T-helper 2 cell (primary cell): ENCODE measurements at places on chromosomes 13 and 19.

- no peak for DNase-seq
Measured at GRCh38 chr13:31697290-31697689, 42.0 kb upstream of the RXFP2 start.

GRCh38 chr19:37309834-37310575 is 60.9 kb upstream of the ZNF527 start:
- no peak for DNase-seq

DNA sequence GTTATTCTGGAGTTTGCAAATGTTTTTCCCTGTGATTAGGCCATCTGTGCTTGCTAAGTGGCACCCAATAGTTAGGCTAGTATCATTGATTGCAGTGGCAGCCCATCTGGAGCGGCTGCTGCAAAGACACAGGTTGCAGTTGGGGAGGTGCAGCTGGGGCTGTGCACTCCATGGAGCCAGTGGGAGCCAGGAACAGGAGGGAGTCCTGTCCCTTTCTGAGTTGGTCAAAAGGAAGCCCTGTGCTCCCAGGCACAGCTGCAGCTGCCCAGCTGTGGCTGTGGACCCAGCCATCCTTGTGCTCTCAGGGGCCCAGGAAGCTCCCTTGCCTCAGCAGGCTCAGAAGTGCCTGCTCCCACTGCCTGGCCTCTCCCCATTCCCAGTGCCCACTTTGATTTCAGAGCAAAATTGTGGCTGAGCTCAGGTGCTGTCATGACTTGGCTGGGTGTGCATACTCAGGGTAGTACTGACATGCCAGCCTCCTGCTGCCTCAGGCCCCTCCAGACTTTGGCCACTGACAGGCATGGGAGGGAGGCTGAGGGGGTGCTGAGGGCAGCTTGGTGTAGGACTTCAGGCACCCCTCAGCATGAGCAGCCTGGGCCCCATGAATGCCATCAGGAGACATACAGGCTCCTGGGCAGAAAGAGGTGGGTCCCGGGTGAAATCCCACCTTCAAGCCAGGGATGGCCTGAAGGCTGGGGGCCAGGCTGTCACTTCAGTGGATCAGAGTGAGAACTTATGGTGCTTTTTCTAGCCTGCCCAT is 270.6 kb downstream of the PCDH20 start:
- no peak for DNase-seq

DNA sequence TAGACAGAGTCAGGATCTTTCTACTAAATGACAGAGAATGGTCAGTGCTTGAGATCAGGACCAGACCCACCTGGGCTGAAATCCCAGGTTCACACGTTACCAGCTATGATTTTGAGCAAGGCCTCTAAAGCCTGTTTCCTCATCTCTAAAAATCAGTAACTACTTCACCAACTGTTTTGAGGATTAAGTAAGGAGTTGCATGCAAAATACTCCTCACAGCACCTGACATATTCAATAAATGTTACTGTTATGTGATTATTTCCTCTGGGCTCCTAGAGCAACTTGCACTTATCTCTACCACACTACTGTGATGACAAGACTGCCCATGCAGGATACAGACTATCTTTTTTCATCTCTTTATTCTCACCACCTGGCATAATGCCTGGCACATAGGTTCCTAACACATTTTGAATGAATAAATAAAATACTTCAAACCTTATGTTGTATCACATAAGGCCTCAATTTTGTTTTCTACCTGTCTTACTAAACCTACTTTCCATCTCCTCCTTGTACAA is 1.8 kb downstream of the KATNAL1 start:
- no peak for DNase-seq

DNA sequence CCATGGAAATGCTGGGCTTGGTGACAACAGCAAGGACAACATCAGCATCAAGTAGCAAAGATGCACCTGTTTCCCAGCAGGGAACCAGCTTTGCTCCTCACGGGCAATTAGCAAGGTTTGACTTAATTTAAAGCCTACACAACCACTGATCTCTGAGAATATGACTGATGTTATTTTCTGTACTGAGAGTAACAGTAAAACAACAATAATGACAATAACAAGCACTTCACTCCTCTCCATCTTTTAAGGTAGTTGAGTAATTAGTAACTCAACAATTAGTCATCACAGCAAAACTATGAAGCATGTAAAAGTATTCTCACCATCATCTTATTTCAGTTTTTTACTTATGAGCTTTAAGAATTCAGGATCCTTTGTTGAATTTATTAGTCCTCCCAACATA is 37.3 kb downstream of the ENOX1 start:
- no peak for DNase-seq

DNA sequence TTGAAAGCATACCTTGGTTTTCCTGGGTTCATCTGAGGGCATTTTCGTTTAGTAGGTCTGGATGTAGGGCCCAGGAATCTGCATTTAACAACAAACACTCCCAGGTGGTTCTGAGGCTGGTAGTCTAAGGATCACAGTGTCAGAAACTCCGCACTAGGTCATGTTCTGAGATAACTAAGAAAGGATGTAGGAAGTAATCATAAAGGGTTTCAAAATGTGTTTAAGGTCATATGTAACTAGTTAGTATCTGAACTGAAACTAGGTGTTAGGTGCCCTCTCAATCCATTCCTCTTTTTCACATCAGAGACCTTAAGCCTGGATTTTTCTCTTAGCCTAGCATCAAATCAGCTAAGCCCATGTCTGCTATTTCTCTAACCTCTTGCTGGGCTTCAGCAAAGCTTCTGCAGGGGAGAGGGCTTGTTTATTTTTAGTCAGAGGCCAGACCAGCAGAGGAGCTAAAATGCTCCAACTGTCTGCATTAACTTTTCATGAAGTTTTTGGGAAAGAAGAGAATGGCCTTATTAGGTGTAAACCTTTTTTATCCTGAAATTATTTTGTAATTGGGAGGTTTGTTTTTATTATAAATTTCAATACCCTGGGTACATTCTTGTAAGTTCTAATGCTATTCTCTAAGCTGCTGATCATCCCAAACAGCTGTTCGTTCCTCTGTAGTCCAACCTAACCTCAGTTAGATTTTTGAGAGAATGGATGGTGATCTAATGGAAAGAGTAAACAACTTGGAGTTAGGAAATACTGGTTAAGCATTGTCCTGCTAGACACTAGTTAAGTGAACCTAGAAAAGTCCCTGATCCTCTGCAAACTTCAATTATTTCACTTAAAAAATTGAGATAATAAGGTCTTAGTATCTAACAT is 262.8 kb upstream of the RFC3 start:
- DNase-seq: no peak

GRCh38 chr13:103883164-103883563 is 816.9 kb upstream of the SLC10A2 start:
- DNase-seq: no peak

DNA sequence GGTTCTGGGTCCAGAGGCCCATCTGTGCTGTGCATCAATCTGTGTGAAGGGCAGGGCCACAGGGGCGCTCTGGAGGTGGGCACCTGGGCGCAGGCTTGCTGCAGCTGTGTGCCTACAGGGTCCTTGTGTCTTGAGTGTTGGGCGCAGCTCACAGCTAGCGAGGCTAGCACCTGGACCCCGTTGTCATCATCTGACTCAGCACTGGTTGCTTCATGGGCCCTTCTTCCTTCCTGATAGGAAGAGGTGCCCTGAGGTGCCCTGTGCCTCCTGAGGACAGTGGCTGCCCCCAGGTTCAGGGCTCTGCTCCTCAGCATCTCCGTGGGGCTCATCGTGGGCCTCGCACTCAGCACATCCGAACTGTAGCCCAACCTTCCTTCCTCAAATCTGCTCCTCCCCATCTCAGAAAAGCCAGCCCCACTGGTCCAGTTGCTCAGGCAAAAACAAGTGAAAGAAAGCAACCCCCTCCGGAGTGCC is 54.8 kb downstream of the GATAD2A start:
- DNase-seq: no peak

- no peak for DNase-seq
Measured at GRCh38 chr19:47842941-47843340, 16.1 kb upstream of the TPRX2 start.

DNA sequence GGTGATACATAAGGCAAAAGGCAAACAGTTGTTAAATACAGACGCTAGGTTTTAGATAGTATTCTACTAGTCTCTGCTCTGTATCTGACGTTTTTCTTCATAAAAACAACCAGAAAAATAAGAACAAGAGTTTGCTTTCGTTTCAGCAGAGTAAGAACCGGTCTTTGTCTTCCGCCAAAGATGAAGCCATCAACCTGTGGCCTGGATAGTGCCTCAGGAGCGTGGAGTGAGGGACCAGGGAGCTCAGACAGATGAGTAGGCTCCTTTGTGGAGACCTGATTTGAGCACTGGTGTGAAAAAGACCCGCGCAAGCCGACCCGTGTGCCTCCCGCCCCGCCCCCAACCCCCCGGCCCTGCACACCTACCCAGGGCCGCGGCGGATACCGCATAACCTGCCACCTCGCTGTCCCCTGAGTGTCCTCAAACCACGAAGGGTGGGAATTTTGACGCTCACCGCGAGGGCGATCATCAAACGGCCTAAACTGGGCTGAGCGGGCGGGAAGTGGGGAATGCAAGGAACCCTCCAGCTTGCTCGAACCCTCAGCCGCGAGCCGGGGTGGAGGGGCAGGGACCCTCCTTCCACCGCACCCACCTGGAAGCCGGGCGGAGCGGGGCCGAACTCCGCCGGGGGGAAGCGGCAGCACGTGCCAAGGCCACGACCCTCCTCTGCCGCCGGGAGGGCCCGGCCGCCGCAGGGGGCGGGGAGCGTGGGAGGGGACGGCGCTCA is 866 bp upstream of the LMO7 start:
- no peak for DNase-seq

GRCh38 chr13:50599046-50599445 is 244.4 kb downstream of the DLEU7 start:
- DNase-seq: no peak

DNA sequence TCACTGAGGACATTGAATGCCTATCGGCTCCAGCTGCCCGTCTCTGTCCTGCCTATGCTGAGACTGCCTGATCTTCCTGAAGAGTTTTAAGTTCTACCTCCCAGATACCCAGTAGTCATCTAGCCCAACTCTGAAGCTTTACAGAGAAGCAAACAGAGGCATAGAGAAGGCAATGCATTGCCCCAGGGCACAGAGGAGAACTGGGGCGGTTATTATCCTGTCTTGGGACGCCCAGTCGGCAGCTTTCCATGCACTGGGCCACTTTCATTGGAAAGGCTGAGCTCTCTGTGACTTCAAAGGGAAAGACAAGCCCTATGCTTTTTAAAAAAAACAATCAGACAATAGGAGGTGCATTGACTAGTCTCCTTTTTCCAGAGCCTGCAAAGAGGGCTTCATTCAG is 71.6 kb downstream of the HSPH1 start:
- no peak for DNase-seq

DNA sequence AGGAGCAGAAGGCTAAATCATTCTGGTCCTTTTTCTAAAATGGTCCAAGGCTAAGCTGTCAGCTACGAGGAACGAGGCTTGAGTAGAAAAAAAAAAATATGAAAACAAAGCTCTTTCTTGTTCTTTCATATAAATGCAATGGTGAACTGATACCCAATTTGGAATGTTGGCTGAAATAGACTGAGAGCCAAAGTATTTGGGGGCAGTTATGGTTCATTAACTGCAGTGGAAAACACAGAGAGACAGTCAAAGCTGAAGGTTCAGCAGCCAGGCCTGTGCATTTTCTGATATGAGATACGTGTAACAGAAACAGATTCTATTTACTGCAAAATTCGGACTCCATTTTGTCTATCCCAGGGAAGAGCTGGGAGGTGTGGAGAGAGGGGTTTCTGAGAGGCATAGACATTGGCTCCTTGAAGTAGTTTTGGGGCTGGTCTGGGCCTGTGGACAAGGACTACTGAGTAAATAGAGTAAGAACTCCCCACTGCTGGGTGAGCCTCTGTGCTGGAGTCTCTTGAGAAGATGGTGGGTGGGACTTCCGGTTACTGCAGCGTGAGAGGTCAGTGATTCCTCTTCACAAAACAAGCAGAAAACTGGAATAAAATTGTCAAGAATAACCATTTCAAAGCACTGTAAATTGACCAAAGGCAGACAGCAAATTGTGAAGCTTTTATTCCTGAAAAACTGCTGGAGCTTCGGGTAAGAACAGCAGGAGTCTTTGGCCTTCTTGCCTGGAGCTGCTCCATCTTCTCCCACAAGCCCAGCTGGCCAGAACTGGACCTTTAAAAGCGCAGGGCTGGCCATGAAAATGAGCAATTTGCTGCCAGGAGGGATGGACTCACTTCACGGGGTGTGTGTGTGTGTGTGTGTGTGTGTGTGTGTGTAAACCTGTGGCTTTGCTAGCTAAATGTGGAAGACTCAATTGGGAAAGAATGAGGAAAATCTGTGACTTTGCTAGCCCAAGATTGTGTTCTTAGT is 43.1 kb upstream of the CNMD start:
- DNase-seq: no peak

- DNase-seq: no peak
Measured at GRCh38 chr19:29016926-29017760, 195.8 kb downstream of the UQCRFS1 start.

DNA sequence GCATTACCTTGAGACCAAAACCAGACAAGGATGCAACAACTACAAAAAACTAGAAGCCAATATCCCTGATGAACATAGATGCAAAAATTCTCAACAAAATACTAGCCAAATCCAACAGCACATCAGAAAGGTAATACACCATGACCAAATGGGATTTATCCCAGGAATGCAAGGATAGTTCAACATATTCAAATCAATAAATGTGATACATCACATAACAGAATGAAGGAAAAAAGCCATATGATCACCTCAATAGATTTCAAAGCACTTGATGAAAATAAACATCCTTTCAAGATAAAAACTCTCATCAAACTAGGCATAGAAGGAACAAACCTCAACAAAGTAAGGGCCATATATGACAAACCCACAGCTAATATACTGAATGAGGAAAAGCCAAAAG is 10.2 kb upstream of the ZNF546 start:
- no peak for DNase-seq

DNA sequence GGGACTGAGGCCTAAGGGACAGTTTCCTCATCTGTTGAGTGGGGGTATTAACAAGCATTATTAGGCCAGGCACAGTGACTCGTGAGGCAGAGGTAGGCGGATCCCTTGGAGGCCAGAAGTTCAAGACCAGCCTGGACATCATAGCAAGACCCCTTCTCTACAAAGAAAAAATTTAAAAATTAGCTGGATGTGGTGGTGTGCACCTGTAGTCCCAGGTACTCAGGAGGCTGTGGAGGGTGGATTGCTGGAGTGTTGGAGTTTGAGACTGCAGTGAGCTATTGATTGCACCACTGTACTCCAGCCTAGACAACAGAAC is 11.3 kb upstream of the FOSB start:
- DNase-seq: no peak

DNA sequence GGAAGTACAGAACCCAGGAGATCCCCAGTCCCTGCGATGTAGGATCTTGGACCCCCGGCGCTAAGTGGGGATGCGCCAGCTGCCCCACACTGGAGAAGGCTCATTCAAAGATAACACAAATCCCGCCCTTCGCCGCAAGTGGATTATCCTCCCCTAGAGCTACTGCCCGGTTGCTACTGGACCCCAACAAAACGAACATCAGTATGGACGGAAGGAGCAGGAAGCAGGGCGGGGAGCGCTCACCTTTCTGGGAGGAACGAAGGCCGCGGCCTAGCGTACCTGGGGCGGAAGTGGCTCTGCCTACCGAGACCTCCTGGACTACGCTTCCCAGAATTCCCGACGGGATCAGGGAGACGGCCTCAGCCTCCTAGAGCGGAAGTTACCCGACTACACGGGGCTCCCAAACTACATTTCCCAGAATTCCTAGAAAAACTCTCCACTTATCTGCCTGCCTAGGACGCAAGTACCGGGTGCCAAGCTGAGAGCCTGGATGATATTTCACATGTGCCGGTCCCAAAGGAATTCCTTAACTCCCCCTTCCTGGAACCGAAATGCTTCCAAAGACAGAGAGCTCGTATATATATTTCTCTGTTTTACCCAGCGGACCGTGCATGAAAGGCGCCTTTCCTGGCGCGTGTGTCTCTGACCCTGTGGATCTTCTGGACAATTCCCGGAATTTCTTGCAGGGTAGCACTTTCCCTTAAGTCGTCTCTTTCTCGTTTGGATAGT is at the start of gene ZNF112:
Gene ZNF112 (minus strand): TSS at position 298 of the 729 bp plus-strand sequence. CDS start 16,141 bp downstream, outside the sequence.
- DNase-seq: no peak
